ENCODE measurements at places on chromosomes 12 and 14. TPM values are rescaled to one million over a fixed set of nuclear protein-coding genes. Genes with fewer than 3 reads are reported as not detected.

The DDX51 gene
- 37.6 TPM for total RNA-seq

The COX8C gene
- not detected for total RNA-seq

The ZNF891 gene
- 2.0 TPM for total RNA-seq

The ZFHX2 gene
- total RNA-seq, result 2.5 TPM

The TMEM63C gene
- 1.0 TPM for total RNA-seq

The DDHD1 gene
- total RNA-seq, result 53.7 TPM
